Skeletal muscle tissue (tissue), 5 donors: ENCODE measurements at places on chromosomes 3 and 15. TPM values are rescaled to one million over a fixed set of nuclear protein-coding genes. Genes with fewer than 3 reads are reported as not detected.

The GNB4 gene
- 60.5 TPM for total RNA-seq

The KIF15 gene
- total RNA-seq, result 6.3 TPM

The DISP2 gene
- total RNA-seq, result under 0.01 TPM

The KIAA1143 gene
- total RNA-seq, result 12.0 TPM

The SI gene
- total RNA-seq, result not detected

The COL7A1 gene
- 2.1 TPM for total RNA-seq

The LACTB gene
- 5.2 TPM for total RNA-seq

The P2RY1 gene
- total RNA-seq, result 5.2 TPM
